Adipose tissue (tissue), 3 donors: ENCODE measurements at places on chromosomes 3 and 15. TPM values are rescaled to one million over a fixed set of nuclear protein-coding genes. Genes with fewer than 3 reads are reported as not detected.

SHF gene
- 13.5 TPM for polyA plus RNA-seq

RARRES1 gene
- polyA plus RNA-seq, result 147 TPM

RPL35A gene
- 1,495 TPM for polyA plus RNA-seq

CLRN1 gene
- polyA plus RNA-seq, result not detected

SLC22A14 gene
- 0.11 TPM for polyA plus RNA-seq

FILIP1L gene
- polyA plus RNA-seq, result 8.4 TPM

ST8SIA2 gene
- polyA plus RNA-seq, result not detected

DHX36 gene
- 28.2 TPM for polyA plus RNA-seq

GTF2E1 gene
- 3.1 TPM for polyA plus RNA-seq

COL6A6 gene
- 0.25 TPM for polyA plus RNA-seq

PCOLCE2 gene
- 114 TPM for polyA plus RNA-seq

ANP32A gene
- 41.9 TPM for polyA plus RNA-seq

GOLGA6L10 gene
- polyA plus RNA-seq, result 0.83 TPM

TMEM89 gene
- polyA plus RNA-seq, result not detected

KLF15 gene
- 32.0 TPM for polyA plus RNA-seq

GOLGA8H gene
- 1.7 TPM for polyA plus RNA-seq

TRAK1 gene
- 6.8 TPM for polyA plus RNA-seq

SKOR1 gene
- 0.14 TPM for polyA plus RNA-seq

RBP2 gene
- polyA plus RNA-seq, result not detected

SCN5A gene
- 0.06 TPM for polyA plus RNA-seq

CCNB2 gene
- polyA plus RNA-seq, result 0.79 TPM

JAGN1 gene
- polyA plus RNA-seq, result 33.7 TPM

UROC1 gene
- polyA plus RNA-seq, result not detected

GOLGB1 gene
- polyA plus RNA-seq, result 16.6 TPM

MYO5C gene
- 14.5 TPM for polyA plus RNA-seq

RYR3 gene
- polyA plus RNA-seq, result 4.4 TPM

CPLX3 gene
- not detected for polyA plus RNA-seq

THRB gene
- polyA plus RNA-seq, result 8.1 TPM

SLC9C1 gene
- not detected for polyA plus RNA-seq

TMC3 gene
- polyA plus RNA-seq, result not detected
